Activated CD4-positive, alpha-beta memory T cell treated with anti-CD3 and anti-CD28 coated beads, Interleukin-2, amount 10 ng/mL, durations not matched to agents 7 days and 5 days (primary cell): ENCODE measurements at places on chromosomes 7 and 10.

- no peak for DNase-seq
- no peaks in the 10 kb centered on the region for H3K4me1 ChIP-seq
- no peak overlapping the region for H3K27ac ChIP-seq
- H3K27me3 ChIP-seq: peaks cover 11% of the 10 kb centered on the region
These were observed 64.2 kb upstream of the RAPGEF5 start for GRCh38 chr7:22420973-22421635.

GRCh38 chr10:128422190-128422589 is 296.0 kb upstream of the MKI67 start:
- no peak for DNase-seq
- no peak overlapping the region for H3K27ac ChIP-seq
- no peaks in the 10 kb centered on the region for H3K4me1 ChIP-seq

DNA sequence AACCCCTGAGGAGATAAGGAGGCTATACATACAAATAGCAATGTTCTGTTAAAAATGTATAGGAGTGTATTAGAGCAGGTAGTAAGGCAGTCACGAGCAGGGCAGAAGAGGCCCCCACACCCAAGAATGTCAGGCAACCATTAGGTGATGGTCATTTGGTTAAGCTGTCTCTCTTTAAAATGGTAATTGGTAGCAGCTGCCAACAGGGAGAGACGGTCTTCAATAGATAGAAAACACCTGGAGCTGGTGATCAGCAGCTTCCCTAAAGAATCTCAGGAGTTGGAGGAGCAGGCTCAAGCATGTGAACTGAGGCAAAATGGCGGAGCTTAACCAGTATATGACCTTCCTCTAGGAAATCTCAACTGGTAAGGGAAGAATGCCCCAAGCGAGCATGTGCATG is 26.4 kb upstream of the HTR5A start:
- H3K27ac ChIP-seq: no peak overlapping the region
- H3K4me3 ChIP-seq: no peak overlapping the region
- DNase-seq: no peak
- peaks cover 25% of the 10 kb centered on the region for H3K27me3 ChIP-seq
- H3K4me1 ChIP-seq: no peaks in the 10 kb centered on the region

GRCh38 chr10:114767101-114767985 is 54.2 kb upstream of the FHIP2A start:
- H3K27ac ChIP-seq: no peak overlapping the region
- peak overlapping the region; percentile 57 for H3K4me3 ChIP-seq
- peaks cover 45% of the 10 kb centered on the region for H3K27me3 ChIP-seq
- peaks cover 16% of the 10 kb centered on the region for H3K4me1 ChIP-seq
- no peak for DNase-seq

DNA sequence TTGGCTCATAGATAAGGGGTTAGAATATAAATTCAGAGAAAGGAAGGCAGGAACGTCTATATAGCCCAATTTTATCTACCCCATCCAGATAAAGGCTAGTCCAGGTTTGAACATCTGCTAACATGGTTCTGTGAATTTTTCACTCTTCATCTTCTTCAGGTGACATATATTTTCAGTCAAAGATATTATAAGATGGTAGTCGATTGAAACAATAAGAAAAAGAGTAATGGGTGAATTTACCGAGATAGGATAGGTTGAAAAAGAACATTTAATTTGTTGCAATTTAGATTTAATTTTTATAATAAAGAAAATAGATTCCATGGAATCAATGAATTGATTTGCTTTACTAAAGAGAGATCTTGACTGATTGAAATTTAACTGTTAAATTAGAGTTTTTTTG is at the start of gene OR2F1:
OR2F1 (plus strand) TSS at position 301 of the 400 bp plus-strand sequence. CDS start 5,127 bp downstream, outside the sequence.
- peaks cover 24% of the 10 kb centered on the region for H3K27me3 ChIP-seq
- no peaks in the 10 kb centered on the region for H3K4me1 ChIP-seq
- no peak for DNase-seq
- no peak within 1 kb of the TSS for H3K4me3 ChIP-seq

- peaks cover 29% of the 10 kb centered on the region for H3K27me3 ChIP-seq
- peaks cover 14% of the 10 kb centered on the region for H3K4me1 ChIP-seq
- DNase-seq: peak; percentile 76
- no peaks in the 10 kb centered on the region for H3K36me3 ChIP-seq
These were observed 16.4 kb upstream of the OPALIN start for GRCh38 chr10:96374985-96375830.

GRCh38 chr10:21944727-21945386 is 58.7 kb downstream of the DNAJC1 start:
- DNase-seq: no peak
- peaks cover under 1% of the 10 kb centered on the region for H3K36me3 ChIP-seq
- no peak overlapping the region for H3K4me3 ChIP-seq
- H3K4me1 ChIP-seq: no peaks in the 10 kb centered on the region
- no peak overlapping the region for H3K27ac ChIP-seq

GRCh38 chr10:4678951-4679671 is 146.9 kb upstream of the AKR1E2 start:
- H3K27ac ChIP-seq: no peak overlapping the region
- DNase-seq: no peak
- no peaks in the 10 kb centered on the region for H3K4me1 ChIP-seq
- no peaks in the 10 kb centered on the region for H3K36me3 ChIP-seq
- no peak overlapping the region for H3K4me3 ChIP-seq

DNA sequence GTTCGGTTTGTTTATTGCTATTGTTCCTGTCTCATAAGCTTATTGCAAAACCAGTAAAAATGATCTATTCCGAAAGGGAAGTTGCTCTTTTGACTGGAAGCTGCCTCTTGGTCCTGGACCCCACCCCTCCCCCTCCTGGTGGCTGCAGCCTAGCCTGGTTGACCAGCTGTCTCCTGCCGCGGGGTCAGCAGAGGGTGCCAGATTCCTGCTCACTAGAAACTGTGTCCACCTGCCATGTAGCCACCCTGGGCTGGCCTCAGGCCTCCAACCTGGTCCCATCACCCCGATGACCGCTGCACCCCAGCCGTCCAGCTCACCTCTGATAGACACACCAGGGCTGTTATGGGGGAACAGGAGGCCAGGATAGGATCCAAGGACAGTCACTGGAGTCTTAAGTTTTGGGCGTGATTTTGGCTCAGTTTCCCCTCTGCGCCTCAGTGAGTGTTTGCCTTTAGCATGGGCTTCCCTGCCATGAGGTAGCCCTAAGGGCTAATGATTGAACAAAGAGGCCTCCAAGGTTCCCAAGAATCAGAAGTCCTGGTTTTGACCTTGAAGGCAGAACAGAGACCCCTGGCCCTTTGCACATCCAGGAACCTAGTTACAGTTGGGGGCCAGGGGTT is 32.9 kb upstream of the SLF2 start:
- H3K36me3 ChIP-seq: no peaks in the 10 kb centered on the region
- no peak overlapping the region for H3K4me3 ChIP-seq
- peaks cover 9% of the 10 kb centered on the region for H3K27me3 ChIP-seq
- no peak for DNase-seq
- H3K4me1 ChIP-seq: no peaks in the 10 kb centered on the region

DNA sequence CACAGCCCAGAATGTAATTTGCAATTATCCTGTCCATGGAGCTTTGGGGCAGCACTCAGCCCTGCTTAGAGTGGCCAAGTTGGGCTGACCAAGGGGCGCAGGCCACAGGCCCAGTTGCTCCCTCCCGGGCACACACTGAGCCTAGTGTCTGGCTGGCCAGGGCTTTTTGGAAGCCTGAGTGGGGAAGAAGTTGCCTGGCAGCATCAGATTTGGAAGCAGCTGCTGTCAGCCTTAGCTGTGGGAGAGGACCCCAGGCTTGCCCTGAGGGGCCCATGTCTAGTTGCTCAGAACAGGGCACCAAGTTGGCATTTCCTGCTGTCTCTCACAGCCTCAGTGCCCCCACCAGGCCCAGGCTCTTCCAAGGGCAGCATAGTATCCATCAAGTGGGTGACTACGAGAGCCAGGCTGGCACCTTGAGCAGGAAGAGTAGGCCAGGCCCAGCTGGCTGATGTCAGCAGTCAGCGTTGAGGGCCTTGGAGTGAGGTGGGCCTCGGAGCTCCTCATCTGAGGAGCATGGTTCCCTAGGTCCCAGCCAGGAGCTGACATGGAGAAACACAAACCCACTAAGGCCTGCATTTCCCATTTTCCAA is 14.4 kb downstream of the ANTXRL start:
- H3K4me1 ChIP-seq: peaks cover 17% of the 10 kb centered on the region
- no peaks in the 10 kb centered on the region for H3K36me3 ChIP-seq
- no peak overlapping the region for H3K27ac ChIP-seq
- no peak overlapping the region for H3K4me3 ChIP-seq

DNA sequence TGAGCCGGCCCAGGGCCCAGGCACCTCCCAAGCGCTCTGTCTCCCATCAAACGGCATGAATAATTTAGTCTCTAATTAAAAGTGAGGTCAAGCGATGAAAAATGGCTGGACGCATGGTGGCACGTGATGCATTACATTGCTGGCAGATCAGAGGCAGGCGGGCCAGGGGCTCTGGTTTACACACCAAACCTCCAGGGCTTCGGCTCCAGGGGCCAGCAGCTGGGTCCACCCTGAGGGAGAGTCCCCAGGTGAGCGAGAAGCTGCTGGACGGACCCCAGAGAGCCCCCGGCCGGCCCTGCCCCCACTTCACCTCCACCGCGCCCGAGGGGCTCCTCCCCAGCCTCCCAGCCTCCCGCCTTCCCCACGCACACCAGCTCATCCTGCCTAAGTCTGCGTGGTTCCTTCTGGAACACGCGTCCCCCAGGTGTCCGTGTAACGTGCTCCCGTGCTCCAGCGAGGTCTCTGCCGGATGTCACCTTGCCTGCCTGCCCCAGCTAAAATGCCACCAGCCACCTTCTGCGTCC is 23.2 kb downstream of the UNCX start:
- H3K4me1 ChIP-seq: no peaks in the 10 kb centered on the region
- no peak overlapping the region for H3K27ac ChIP-seq
- DNase-seq: no peak
- no peaks in the 10 kb centered on the region for H3K36me3 ChIP-seq

GRCh38 chr7:158676171-158676840 is 28.3 kb downstream of the NCAPG2 start:
- H3K4me3 ChIP-seq: no peak overlapping the region
- H3K36me3 ChIP-seq: peaks cover 78% of the 10 kb centered on the region
- H3K4me1 ChIP-seq: peaks cover 20% of the 10 kb centered on the region
- no peak for DNase-seq
- no peaks in the 10 kb centered on the region for H3K27me3 ChIP-seq

GRCh38 chr7:137953665-137954470 is 48.0 kb downstream of the CREB3L2 start:
- peaks cover 11% of the 10 kb centered on the region for H3K36me3 ChIP-seq
- H3K4me3 ChIP-seq: no peak overlapping the region
- H3K27me3 ChIP-seq: no peaks in the 10 kb centered on the region
- no peak for DNase-seq
- no peak overlapping the region for H3K27ac ChIP-seq
- H3K4me1 ChIP-seq: peaks cover 9% of the 10 kb centered on the region

DNA sequence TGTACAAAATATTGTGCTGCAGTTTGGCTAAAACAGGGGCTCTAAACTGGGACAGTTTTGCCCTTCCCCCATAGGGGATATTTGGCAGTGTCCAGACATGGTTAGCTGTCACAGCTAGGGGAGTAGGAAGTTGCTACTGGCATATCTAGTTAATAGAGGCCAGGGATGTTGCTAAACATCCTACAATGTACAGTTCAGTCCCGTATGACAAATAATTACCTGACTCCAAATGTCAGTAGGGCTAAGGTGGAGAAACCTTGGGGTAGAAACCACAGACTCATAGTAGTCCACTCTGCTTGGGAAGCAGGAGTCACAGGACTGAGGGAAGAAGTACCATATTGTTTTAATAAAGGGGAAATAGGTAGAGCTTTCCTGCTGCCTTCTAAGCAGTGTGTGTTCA is 39.8 kb downstream of the WBP1L start:
- peaks cover 10% of the 10 kb centered on the region for H3K4me1 ChIP-seq
- H3K27ac ChIP-seq: no peak overlapping the region
- no peaks in the 10 kb centered on the region for H3K27me3 ChIP-seq
- peaks cover 12% of the 10 kb centered on the region for H3K36me3 ChIP-seq

DNA sequence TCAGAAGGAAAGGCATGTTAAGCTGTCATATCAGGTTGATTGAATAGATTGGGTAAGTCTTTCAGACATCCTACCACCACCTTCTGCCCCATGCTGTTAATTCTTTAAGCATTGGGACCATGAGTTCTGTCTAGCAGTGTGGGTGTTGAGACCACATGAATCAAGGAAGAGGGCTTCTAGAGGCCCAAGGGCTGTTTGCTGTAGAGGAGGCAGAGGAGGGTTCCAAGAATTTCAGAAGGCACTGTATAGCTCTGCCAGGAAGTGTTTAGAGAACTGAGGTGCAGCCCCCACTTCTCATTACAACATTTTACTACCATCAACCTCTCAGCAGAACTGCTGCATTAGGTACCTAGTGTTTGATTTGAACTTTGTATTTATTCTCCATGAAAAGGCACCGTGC is 720.2 kb downstream of the AUTS2 start:
- DNase-seq: no peak
- H3K36me3 ChIP-seq: no peaks in the 10 kb centered on the region
- H3K27me3 ChIP-seq: no peaks in the 10 kb centered on the region
- no peak overlapping the region for H3K4me3 ChIP-seq

DNA sequence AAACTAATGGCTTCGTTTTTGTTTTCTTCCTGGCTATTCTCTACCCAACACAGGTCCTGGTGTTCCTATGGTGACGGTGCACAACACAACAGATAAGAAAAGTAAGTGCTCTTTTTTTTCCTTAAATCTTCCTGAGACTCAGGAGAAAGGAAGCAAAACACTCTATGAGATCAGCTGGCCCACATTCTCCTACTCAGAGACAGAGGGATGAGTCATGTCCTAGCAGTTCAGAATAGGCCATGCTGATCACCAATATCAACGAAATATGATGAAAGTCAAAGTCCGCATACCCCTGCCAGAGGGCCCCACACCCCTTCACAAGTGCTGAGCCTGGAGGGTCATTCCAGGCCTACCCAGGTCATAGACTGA is 149.2 kb downstream of the PAXIP1 start:
- no peak for DNase-seq
- H3K4me3 ChIP-seq: no peak overlapping the region
- H3K36me3 ChIP-seq: no peaks in the 10 kb centered on the region
- no peaks in the 10 kb centered on the region for H3K4me1 ChIP-seq

GRCh38 chr7:64869912-64870562 is 33.0 kb upstream of the ZNF273 start:
- no peaks in the 10 kb centered on the region for H3K4me1 ChIP-seq
- H3K27me3 ChIP-seq: no peaks in the 10 kb centered on the region
- no peak overlapping the region for H3K27ac ChIP-seq

DNA sequence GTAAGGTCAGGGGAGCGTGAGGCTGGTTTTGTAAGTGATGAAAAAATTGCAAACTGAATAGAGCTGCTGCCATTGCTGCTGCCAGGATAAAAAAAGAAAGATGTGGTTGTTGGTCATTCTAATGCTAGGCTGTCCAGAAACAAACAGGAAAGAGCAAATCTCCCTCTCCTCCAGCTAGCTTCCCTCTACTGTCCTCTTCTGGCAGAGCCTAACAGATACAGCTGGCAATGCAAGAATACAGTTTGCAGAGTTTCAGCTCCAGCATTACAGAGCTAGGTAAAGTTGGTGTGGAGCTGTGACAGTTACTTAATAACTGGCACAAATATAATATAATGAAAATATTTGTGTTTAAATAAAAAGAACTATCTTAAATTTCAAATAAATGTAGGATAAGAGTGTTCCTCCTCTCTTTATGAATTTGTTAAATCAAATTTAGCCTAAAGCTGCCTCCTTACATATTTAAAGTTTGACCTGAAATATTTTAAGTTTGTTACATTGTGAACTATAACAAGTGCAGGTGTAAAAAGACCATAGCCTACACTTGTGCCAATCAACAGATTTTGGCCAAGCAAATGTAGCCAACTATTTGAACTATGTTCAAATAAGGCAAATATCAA is 407.7 kb downstream of the SH2D4B start:
- H3K27ac ChIP-seq: no peak overlapping the region
- H3K27me3 ChIP-seq: no peaks in the 10 kb centered on the region
- H3K4me3 ChIP-seq: no peak overlapping the region
- no peaks in the 10 kb centered on the region for H3K4me1 ChIP-seq
